Ureter (tissue), 1 donor: ENCODE measurements at places on chromosomes 4 and X. TPM values are rescaled to one million over a fixed set of nuclear protein-coding genes. Genes with fewer than 3 reads are reported as not detected.

DNA sequence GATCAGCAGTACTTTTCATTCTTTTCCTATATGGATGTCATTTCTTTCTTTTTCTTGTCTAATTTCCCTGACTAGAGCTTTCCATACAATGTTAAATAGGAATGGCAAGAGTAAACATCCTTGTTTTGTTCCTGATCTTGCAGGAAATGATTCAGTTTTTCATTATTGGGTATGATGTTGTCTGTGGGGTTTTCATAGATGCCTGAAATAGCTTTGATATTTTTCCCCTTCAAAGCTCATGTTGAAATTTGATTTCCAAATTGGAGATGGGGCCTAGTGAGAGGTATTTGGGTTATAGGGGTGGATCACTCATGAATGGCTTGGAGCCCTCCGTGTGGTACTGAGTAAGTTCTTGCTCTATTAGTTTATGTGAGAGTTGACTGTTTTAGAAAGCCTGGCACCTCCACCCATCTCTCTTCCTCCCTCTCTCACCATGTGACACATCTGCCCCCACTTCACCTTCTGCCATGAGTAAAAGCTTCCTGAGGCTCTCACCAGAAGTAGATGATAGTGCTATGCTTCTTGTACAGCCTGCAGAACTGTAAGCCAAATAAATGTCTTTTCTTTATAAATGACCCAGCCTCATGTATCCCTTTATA is 22.3 kb upstream of the VSIG1 start:
- DNase-seq = no peak

Gene CT45A10
- not detected for total RNA-seq

DNA sequence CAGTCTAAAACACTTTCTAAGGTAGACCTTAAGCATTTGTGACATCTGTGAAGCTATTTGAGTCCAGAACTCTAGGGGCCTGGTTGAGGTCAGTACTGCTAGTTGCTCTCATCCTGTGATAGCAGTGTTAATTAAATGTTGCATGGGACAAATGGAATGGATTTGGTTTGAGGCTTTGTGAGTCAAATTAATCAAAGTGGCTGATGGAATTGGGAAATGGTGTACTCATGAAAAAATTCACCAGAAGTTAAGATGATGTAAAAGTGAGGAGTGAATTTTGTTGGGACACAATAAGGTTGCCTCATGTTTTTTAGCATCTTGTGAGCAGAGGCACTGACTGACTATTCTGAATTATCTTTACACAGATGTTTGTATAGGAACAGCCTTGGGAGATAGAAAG is 99.2 kb upstream of the ARSJ start:
- DNase-seq = no peak

DNA sequence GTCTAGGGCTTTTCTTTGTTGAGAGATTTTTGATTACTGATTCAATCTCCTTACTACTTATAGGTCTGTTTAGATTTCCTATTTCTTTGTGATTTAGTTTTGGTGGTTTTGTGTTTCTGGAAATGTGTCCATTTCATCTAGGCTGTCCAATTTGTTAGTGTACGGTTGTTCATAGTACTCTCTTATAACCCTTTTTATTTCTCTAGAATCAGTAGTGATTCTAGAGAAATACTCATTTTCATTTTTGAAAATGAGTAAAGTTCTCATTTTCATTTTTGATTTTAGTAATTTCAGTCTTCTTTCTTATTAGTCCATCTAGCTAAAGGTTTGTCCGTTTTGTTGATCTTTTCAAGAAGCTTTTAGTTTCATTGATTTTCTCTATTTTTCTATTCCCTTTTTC is 7.5 kb downstream of the IL13RA1 start:
- DNase-seq = no peak

GRCh38 chr4:46594661-46595060 is 204.7 kb upstream of the GABRA2 start:
- no peak for DNase-seq

- no peak for DNase-seq
Measured at GRCh38 chr4:79088946-79089691, 149.9 kb upstream of the PAQR3 start.

Gene SMR3B
- total RNA-seq = not detected

Gene ARFIP1
- total RNA-seq = 56.5 TPM

Gene CABS1
- not detected for total RNA-seq

GRCh38 chr4:86926435-86927086 is 8.2 kb upstream of the AFF1 start:
- DNase-seq = no peak

DNA sequence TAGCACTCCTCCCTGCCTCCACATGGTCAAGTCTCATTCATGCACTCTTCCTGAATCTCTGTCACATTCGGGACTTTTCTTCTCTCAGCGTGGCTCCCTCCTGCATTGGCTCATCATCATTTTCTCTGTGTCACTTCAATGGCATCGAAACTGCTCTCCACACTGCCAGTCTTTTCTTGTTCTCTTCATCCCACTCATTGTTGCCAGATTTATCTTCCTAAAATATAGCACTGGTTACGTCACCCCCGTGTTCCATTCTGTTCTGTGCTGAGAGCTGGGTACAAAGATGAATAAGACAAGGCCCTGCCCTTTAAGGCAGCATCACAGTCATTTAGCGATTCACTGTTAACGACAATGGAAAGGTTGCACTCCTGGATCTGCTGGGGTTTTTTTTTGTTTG is 174.4 kb upstream of the TBC1D9 start:
- no peak for DNase-seq

- DNase-seq = no peak
Measured at GRCh38 chr4:15547392-15547791, 77.7 kb downstream of the CC2D2A start.

DNA sequence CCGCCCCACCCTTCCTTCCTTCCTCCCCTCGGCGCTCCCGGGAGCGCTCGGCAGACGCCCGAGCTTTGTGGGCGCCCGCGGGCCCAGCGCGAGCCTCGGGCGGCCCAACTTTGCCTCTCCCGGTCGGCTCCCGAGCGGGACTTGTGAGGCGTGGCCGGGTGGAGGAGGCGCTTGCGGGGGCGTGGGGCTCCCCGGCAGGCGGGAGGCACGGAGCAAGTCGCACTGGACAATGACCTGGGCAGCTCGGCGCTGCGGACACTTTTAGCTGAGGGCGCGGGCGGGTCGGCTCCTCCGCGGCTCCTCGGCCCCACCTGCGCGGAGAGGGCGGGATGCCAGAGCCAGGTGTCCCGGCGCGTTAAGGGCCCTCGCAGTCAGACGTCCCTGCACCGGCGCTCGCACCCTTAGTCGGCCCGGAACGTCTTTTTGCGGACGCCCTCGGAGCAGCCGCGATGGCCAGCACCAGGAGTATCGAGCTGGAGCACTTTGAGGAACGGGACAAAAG is 385 bp downstream of the DCLK2 start:
- peak; percentile 49 for DNase-seq

Gene USP17L17
- not detected for total RNA-seq

Gene CXCL5
- total RNA-seq = not detected

GRCh38 chr4:20883677-20884076 is 183.4 kb downstream of the PACRGL start:
- DNase-seq = no peak

- DNase-seq = no peak
Measured at GRCh38 chr4:37771771-37772170, 54.7 kb upstream of the PGM2 start.

DNA sequence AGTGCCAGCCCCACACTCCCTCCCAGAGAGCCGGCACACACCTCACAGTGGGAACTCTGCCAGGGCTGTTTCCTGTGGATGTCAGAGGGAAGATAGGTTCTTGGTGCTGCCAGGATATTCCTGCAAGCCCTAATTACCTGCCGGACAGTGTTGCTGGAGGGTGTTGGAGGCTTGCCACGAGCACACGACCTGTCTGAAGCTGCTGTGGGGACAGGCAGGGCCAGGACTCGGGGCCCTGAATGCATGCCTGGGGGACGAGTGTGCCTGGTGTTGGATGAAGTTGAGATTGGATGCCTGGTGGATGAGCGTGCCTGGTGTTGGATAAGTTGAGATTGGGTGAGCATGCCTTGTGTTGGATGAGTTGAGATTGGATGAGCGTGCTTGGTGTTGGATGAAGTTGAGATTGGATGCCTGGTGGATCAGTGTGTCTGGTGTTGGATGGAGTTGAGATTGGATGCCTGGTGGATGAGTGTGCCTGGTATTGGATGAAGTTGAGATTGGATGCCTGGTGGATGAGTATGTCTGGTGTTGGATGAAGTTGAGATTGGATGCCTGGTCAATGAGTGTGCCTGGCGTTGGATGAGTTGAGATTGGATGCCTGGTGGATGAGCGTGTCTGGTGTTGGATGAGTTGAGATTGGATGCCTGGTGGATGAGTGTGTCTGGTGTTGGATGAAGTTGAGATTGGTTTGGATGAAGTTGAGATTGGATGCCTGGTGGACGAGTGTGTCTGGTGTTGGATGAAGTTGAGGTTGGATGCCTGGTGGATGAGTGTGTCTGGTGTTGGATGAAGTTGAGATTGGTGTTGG is 23.2 kb upstream of the UVSSA start:
- DNase-seq = no peak

- DNase-seq = no peak
Measured at GRCh38 chr4:159484864-159485263, 382.0 kb downstream of the RAPGEF2 start.

DNA sequence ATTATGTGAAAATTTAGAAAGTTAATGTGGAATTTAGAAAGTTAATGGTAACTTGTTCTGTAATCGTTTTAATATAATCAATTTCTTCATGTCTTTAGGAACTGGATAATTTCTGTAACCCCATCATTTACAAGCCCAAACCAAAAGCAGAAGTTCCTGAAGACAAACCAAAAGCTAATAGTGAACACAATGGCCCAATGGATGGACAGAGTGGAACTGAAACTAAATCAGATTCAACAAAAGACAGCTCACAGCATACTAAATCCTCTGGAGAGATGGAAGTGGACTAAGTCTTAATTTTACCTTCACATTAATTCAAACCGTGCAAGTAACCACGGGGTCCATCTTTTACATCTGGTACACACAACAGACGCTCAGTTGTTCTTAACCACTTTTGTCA is 48.1 kb upstream of the PLK4 start:
- DNase-seq = no peak

Gene MXRA5
- 130 TPM for total RNA-seq

DNA sequence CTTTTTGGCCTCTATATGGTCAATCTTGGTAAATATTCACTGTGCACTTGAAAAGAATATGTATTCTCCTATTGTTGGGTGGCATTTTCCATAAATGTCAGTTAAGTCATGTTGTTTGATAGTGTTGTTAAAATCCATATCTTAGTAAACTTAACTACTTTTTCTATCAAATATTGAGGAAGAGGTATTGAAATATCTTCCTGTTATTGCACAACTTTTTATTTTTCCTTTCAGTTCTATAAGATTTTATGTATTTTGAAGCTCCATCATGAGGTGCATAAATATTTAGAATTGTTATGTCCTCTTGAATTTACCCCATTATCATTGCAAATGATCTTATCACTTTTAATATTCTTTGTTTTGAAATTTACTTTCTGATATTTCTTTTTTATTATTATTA is 3.4 kb downstream of the GK2 start:
- no peak for DNase-seq

Gene CFAP99
- not detected for total RNA-seq

Gene PGRMC1
- 112 TPM for total RNA-seq

DNA sequence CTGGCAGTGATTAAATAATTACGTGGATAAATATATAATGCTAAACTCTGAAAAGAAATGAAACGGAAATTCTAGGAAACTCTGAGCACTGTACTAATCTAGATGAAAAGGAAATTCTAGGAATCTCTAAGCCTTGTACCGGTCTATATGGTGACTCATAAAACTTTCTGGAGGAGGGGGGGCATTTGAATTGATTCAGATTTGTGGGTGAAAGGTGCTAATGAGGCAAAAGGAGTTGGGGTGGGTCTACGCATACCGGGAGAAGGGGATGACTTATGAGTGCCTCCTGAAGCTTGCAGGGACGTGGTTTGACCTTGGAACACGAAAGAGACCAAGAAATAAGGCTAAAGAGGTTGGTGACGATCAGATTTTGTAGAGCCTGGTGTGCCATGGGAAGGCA is 151.7 kb upstream of the CASK start:
- no peak for DNase-seq

GRCh38 chr4:18930487-18930886 is 908.9 kb upstream of the LCORL start:
- no peak for DNase-seq

GRCh38 chrX:65697211-65697641 is 29.8 kb downstream of the MSN start:
- no peak for DNase-seq

DNA sequence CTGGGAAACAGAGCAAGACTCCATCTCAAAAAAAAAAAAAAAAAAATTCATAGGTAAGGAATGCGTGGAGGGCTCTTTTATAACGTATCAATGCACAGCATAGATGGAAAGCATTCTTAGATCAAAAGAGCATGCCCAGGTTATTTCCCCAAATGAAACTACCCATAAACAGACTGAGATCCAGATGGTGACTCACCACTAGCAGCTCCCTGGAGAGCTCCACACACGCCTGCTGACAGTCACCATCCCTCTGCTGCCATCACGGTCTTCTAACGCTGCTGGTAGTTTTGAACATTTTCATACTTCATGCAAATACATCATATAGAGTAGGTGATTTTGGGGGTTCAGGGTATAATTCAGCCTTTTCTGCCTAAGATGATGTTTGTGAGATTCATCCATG is 136.9 kb downstream of the ASMT start:
- DNase-seq = no peak

GRCh38 chr4:94334962-94335361 is 7.7 kb downstream of the HPGDS start:
- DNase-seq = no peak

Gene CT55
- total RNA-seq = not detected

Gene SPINK2
- total RNA-seq = not detected

DNA sequence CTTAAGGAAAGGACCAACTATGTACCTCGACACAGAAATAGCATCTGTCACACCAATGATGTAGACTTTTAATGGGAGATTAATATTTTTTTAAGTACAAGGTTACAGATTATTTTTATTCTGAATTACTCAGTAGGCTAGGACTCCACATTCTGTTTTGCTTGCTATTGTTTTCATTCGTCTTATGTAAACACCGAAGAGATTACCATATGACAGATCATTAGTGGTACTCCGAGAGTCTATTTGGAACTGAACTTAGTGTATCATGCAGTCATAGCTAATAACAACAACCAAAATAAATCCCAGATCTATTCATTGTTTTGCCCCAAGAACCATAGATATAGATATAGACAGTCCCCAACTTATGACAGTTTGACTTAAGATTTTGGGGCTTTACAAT is 139.7 kb upstream of the SPRY1 start:
- DNase-seq = no peak

GRCh38 chrX:47212381-47213293 is 5.8 kb upstream of the CDK16 start:
- DNase-seq = no peak

Gene XG
- 1.6 TPM for total RNA-seq

DNA sequence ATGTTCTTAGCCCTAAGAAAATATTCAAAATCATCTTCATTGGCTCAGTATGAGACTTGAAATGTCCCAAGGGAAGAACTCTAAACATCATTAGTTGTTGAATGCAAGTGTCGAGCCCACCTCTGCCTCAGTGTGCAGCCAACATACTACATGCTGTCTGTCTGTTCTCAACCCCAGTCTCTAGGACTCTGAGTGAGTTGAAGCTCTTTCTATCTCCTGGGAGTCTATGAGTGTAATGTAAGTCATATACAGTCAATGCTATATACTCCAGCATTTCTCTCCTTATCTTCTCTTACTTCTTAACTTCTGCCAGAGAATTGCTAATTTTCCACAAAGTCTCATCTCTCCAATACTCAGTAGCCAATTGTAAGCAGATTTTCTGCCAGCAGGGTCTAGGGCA is 61.3 kb downstream of the SPATA18 start:
- no peak for DNase-seq
